ENCODE measurements at places on chromosomes 11 and 22. TPM values are rescaled to one million over a fixed set of nuclear protein-coding genes. Genes with fewer than 3 reads are reported as not detected.

Gene SLC22A8
- not detected for total RNA-seq

Gene SYT7
- total RNA-seq: 15.5 TPM

Gene SLC15A3
- 3.3 TPM for total RNA-seq

DNA sequence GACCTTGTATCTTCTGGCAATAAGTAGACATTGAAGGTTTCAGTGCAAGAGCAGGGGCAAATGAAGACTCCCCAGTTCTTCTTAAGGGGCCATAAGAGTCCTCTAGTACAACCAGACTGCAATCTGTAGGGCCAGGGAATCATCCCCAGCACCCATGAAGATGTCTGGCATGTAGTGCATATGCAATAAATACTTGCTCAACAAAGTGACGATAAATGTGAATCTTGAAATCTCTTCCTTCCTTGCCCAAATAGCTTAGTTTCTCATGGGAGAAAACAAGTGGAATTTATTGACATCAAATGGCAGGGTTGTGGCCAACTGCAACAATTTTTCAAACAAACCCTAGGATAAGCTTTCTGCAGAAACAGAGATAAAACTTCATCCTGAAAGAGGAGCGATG lies 107.6 kb downstream of the ABTB2 start:
- H3K27ac ChIP-seq: no peak overlapping the region
- H3K4me1 ChIP-seq: peaks cover under 1% of the 10 kb centered on the region
- no peak overlapping the region for H3K4me3 ChIP-seq
- no peak for DNase-seq
- no peaks in the 10 kb centered on the region for H3K36me3 ChIP-seq

Gene NAV2
- 18.1 TPM for total RNA-seq

DNA sequence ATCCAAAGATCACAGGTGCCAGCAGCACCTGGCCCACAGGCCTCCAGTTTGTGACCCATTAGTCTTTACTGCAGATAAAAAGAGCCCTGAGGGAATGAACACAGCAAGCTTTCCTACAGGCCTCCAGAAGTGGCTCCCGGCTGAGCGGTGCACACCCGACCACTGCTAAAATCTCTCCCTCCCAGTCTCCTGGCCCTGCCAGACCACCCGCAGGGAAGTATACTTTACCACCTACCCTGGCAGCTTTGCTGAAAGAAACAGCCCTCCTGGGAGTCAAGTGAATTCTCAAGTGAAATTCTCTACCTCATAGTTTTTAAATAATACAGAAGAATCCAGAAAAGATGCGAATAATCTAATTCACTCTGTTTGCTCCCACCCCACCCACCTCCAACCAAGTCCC lies 15.4 kb upstream of the MTNR1B start:
- DNase-seq: no peak
- H3K4me3 ChIP-seq: no peak overlapping the region
- no peak overlapping the region for H3K27ac ChIP-seq
- H3K27me3 ChIP-seq: no peaks in the 10 kb centered on the region
- H3K4me1 ChIP-seq: no peaks in the 10 kb centered on the region

- H3K27ac ChIP-seq: no peak overlapping the region
- peaks cover 28% of the 10 kb centered on the region for H3K4me1 ChIP-seq
- no peaks in the 10 kb centered on the region for H3K27me3 ChIP-seq
Measured at GRCh38 chr11:65912845-65913244, 6.0 kb downstream of the C11orf68 start.

Gene PANX3
- not detected for total RNA-seq

Gene CDKN1C
- 470 TPM for total RNA-seq

Gene MS4A15
- 0.88 TPM for total RNA-seq

Gene FAM111A
- total RNA-seq: 36.8 TPM

Gene RPS25
- 1,568 TPM for total RNA-seq

- no peaks in the 10 kb centered on the region for H3K27me3 ChIP-seq
- H3K36me3 ChIP-seq: no peaks in the 10 kb centered on the region
- DNase-seq: no peak
- H3K27ac ChIP-seq: no peak overlapping the region
Measured at GRCh38 chr11:130771708-130772107, 144.6 kb downstream of the SNX19 start.

GRCh38 chr11:130806746-130807145 lies 109.5 kb downstream of the SNX19 start:
- H3K4me1 ChIP-seq: no peaks in the 10 kb centered on the region
- no peaks in the 10 kb centered on the region for H3K36me3 ChIP-seq
- H3K4me3 ChIP-seq: no peak overlapping the region
- DNase-seq: no peak

GRCh38 chr11:67731583-67731982 lies 57.2 kb upstream of the ALDH3B2 start:
- peaks cover 20% of the 10 kb centered on the region for H3K4me1 ChIP-seq
- no peak for DNase-seq
- H3K27me3 ChIP-seq: no peaks in the 10 kb centered on the region
- H3K36me3 ChIP-seq: no peaks in the 10 kb centered on the region

GRCh38 chr22:47043835-47044721 lies 281.6 kb downstream of the TBC1D22A start:
- H3K27me3 ChIP-seq: no peaks in the 10 kb centered on the region
- peaks cover 2% of the 10 kb centered on the region for H3K4me1 ChIP-seq
- peak; percentile 30 for DNase-seq
- no peak overlapping the region for H3K27ac ChIP-seq
- H3K36me3 ChIP-seq: no peaks in the 10 kb centered on the region

Gene MPZL2
- total RNA-seq: 47.2 TPM

Gene KRTAP5-7
- total RNA-seq: not detected

DNA sequence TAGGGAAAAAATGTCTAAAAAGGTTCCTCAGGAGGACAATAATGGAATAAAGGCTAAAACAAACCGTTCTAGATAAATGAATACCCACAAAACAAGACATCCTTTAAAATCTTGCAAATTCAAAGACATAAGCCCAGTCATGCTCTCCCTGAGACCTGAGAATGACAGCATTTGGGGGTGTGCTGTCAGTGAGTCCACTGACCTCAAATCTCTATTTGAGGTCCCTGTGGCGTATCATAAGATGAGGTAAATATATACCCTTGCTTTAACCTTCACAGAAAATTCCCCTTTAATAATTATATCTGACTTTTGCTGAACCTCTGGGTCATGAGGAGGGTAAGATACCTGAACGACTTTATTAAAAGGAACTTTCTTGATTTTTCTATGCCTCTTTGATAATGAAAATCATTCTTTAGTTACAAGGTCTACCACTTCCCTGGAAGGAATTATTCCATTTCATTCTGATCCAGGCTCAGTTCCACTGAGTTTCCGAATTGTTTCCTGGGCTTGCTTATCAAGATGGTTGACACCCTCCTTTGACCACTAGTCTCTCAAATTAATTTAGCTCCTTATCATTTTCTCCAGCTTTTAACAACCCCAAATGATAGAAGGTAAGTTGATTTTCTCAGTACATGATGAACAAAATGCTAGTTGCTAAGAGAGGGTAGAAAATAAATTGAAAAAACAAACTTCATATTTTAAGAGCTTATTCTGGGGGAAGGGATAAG lies 53.8 kb upstream of the CHRM4 start:
- peaks cover 5% of the 10 kb centered on the region for H3K4me1 ChIP-seq
- H3K27ac ChIP-seq: peak overlapping the region; percentile 62
- H3K27me3 ChIP-seq: no peaks in the 10 kb centered on the region
- H3K4me3 ChIP-seq: no peak overlapping the region
- no peaks in the 10 kb centered on the region for H3K36me3 ChIP-seq

GRCh38 chr11:3037040-3037944 lies 19.9 kb downstream of the CARS1 start:
- no peaks in the 10 kb centered on the region for H3K27me3 ChIP-seq
- peak; percentile 91 for DNase-seq
- H3K36me3 ChIP-seq: no peaks in the 10 kb centered on the region
- no peaks in the 10 kb centered on the region for H3K4me1 ChIP-seq
- H3K27ac ChIP-seq: no peak overlapping the region

Gene KCNQ1OT1
- 6.6 TPM for total RNA-seq

Gene BSCL2
- 49.2 TPM for total RNA-seq

DNA sequence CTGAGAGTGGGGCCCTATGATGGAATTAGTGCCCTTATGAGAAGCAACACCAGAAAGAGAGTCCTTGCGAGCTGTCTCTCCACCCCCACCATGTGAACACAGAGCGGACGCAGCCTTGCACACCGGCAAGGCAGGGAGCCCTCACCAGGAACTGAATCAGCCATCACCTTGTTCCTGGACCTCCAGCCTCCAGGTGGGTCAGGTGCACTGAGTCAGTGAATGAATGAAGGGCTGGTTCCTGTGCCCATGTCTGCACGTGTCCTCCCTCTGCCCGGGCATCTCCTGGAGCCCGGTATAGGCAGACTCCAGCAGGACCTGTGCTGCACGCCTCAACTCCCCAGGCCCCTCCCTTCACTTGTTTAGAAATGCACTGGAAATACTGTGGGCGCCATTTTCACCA lies 54.9 kb downstream of the LINC01488 start:
- no peaks in the 10 kb centered on the region for H3K4me1 ChIP-seq
- no peak for DNase-seq
- H3K27me3 ChIP-seq: no peaks in the 10 kb centered on the region
- no peak overlapping the region for H3K27ac ChIP-seq

- peak within 1 kb of the TSS; percentile 82 for H3K4me3 ChIP-seq
- H3K4me1 ChIP-seq: peaks cover 8% of the 10 kb centered on the region
- H3K27me3 ChIP-seq: no peaks in the 10 kb centered on the region
- peak; percentile 93 for DNase-seq
- no peaks in the 10 kb centered on the region for H3K36me3 ChIP-seq
Measured at GRCh38 chr22:38656256-38657044, at the start of the genes CBY1 and FAM227A. Gene CBY1 (plus strand): TSS chr22:38656638. CDS start chr22:38668055, 11,417 bp downstream. Gene FAM227A (minus strand): TSS chr22:38656392. CDS start chr22:38650168, 6,224 bp downstream.

- H3K27ac ChIP-seq: peak within 1 kb of the TSS; percentile 99
- peak within 1 kb of the TSS; percentile 93 for H3K4me3 ChIP-seq
- peak; percentile 95 for DNase-seq
- peaks cover 29% of the 10 kb centered on the region for H3K4me1 ChIP-seq
- no peaks in the 10 kb centered on the region for H3K27me3 ChIP-seq
- H3K36me3 ChIP-seq: no peaks in the 10 kb centered on the region
Measured at GRCh38 chr11:10293423-10294289, at the start of gene SBF2. Gene SBF2 (minus strand): TSS chr11:10294219. CDS start chr11:10294069, 150 bp downstream.
